ENCODE measurements at places on chromosomes 1 and 21.

GRCh38 chr1:52111492-52111891 lies 30.4 kb upstream of the ZFYVE9 start:
- DNase-seq, result no peak

- no peak for DNase-seq
Measured at GRCh38 chr1:210321552-210321951, 7.2 kb upstream of the HHAT start.

GRCh38 chr1:164515711-164516331 lies 43.2 kb upstream of the PBX1 start:
- no peak for DNase-seq

DNA sequence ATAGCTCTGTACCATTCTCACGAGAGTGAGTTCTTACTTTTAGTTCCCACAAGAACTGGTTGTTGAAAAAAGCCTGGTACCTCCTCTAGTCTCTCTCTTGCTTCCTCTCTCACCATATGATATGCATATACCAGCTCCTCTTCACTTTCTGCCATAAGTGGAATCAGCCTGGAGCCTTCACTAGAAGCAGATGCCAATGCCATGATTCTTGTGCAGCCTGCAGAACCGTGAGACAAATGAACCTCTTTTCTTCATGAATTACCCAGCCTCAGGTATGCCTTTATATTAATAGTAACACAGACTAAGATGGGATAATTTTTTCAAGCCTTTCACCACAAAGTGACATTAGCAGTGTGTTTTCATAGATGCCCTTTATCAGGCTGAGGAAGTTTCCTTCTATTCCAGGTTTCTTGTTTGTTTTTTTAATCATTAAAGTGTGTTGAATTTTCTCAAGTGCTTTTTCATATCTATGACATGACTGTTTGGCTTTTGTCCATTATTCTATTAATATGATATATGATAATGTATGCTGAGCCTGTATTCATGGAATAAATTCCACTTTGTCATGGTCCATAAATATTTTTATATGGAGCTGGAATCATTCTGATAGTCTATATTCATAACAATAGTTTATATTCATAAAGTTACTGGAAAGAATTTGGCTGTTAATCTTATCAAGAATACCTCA lies 40.7 kb upstream of the C1orf185 start:
- DNase-seq, result no peak

- DNase-seq, result no peak
Measured at GRCh38 chr1:175404177-175404576, 211.6 kb upstream of the KIAA0040 start.

- no peak for DNase-seq
Measured at GRCh38 chr1:222387007-222387814, 160.7 kb downstream of the HHIPL2 start.

DNA sequence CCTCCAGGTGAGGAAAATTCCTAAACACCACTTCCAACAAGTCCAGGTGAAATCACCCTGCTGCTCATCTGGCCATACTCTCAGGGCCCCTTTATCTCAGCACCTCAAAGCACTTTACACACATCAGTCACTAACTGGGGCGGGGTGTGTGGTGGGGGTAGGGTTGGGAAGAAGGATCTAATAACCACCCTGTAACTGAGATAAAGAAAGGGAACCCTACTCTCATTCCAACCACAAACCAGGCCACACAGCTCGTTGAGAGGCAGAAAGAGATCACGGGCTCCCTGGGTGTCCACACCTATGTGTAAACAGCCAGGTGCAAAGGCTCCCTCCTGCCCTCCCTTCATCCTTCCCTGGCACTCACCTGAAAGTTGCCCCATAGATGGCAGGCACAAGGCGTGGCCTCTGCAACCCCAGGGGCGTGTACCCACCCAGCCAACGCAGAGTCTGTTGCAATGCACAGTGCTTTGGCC lies 20.4 kb downstream of the GPR161 start:
- DNase-seq, result no peak

DNA sequence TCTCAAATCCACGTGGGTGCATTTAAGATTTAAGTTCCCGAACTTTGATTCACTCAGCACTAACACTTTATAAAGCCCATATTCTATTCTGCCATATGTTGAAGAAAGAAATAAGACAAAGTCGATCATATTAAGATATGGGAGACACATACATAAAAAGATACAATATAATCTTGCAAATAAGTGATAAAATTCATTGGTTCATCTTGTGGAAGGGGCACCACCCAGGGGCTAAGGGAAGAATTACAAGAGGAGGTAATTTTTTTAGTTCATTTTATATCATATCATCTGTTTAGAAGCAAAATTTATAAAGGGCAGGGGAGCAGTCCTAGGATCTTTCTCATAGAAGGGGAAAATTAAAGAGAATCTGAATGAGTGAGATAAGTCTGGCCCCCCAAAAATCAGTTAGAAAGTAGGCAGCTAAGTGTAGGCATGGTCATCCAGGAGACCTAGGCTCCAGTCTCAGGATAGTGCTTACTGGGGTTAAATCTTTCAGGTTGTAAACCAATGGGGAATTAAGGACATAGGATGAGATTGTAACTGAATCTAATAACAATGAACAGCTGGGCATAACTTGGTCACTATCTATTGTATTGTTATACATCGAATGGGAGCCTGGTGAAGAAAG lies 124.2 kb upstream of the L1TD1 start:
- no peak for DNase-seq

DNA sequence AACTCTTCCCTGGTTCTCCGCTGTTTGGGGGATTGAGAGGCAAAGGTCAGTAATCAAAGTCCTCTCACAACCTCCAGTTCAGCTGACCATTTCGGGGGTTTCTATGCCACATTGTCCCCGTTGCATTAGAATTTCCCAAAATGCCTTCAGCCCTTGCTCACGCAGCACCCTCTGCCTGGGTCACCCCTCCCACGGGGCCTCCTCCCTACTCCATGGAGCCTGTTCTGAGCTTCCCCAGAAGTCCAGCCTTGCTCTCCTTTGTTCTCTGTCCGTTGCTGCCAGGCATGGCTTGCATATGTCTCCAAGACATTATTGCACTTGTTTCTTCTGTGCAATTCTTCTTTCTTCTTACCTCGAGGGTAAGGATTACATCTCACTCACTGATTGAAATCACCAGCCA lies 16.5 kb downstream of the DMRTB1 start:
- DNase-seq, result no peak

DNA sequence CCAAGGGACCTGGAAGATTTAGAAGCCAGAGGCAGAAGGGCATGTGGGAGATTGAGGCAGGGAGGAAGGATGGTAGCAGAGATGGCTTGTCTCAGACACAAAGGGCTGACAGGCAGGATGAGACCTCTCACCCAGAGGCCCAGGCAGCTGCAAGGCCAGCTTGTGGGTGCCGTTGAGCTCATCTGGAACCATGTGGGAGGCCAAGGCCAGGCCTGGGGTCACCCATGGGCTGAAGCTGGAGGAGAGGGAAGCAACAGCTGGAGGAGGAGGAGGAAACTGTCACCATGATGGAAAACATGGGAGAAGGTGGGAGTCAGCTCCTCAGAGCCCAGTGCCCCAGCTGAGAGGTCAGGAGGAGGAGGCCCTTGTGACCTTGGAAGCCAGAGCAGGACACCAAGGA lies 6.4 kb downstream of the CRABP2 start:
- DNase-seq, result no peak
